ENCODE measurements at places on chromosomes 7 and 10.
A peak's percentile ranks its signal among the peaks of the same experiment; 100 is the strongest.

DNA sequence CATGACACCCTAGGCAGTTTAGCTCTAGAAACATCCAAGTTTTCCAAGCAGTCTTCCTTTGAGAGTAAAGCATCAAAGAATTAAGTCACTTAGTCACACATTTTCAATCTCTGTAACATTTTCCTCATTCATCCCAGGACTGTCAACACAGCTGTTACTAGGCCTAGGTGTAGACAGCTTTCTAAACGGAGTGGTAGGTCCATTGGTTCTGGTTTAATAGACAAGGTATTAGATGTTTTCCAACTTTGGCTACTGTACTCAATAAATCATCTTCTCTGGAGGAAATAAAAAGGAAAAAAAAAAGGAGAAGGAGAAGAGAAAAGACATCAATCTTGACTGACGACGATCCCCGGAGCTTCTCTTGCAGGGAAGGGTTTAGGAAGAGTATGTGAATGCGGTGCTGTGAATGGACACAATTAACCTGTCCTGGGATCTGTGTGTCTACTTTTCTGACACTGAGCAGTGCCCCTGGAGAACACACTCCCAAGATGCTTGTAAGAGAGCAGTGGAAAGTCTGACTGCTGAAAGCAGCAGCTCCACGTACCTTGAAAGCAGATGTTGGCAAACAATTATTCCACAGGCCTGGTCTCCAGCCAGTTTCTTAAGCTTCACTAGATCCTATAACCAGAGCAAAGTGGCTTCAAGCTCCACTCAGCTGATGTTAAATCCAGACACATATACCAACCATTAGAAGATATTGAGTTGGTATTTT is 59.1 kb downstream of the CXCL12 start:
- no peak for DNase-seq

DNA sequence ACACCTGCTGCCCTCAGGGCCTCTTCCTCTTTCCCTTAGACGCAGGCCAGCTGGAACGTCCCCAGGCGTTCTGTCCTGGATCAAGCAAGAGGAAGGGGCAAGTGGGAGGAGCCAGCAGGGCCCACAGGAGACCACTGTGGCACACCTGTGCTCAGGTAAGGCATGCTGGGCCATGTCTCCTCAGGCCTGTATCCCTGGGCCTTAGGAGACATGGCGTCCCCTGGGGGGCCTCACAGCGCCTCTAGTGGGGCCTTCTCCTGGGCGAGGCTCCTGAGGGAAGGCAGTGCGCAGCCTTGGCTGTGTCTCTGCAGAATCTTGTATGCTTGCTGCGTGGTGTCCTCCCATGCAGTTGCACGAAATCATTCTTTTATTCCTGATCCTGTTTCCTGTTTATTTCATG is 31.3 kb downstream of the ZNF783 start:
- no peak for DNase-seq

GRCh38 chr10:118965096-118965495 is 64.4 kb upstream of the NANOS1 start:
- no peak for DNase-seq

DNA sequence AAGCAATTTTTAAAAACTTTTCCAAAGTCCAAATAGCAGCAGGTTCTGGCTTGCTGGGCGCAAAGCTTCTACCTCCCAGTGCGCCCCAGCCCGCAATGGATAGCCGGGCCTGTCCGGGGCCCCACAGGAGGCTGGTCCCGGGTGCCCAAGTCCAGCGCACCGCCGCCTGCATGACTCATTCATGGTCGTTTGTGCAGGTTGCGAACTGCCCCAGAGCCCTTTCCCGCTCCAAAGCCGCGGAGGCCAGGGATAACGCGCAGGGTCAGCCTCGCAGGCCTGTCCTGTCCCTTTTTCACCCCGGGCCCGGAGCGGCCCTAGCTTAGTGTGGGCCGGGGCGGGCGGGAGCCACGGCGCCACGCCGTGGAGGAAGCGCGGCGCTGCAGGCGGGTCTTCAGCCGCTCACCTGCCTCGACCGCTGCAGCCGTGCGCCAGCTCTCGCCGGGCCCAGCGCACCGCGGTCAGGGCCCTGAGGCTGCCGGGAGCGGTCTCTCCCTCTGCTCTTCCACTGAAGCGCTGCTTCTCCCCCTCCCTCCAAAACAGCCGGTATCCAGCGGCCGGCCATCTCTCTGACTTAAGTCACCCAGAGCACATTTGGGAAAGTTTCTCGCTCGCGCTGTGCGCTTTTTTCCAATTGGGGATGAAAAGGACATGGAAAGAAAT is 1.7 kb upstream of the EGR2 start:
- DNase-seq: no peak

DNA sequence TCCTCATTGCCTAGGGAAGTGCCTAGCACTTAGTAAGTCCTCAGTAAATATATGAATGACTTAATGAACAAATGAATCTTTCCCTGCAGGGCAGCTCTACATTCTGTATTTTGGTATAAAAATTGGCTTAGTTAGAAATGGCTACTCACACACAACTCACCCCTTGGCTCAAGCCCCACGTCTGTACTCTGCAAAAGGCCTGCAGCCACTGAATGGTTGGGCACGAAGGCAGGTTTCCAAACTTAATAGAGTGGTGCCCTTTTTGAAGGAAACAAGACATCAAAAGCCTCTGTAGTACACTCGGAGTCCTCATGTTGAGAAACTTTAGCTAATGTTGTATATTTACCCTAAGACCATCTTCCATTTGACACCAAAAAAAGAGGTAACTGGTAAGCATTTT is 36.6 kb downstream of the CRHR2 start:
- no peak for DNase-seq

- no peak for DNase-seq
Observed at GRCh38 chr7:30206491-30206890, 71.7 kb downstream of the MTURN start.

GRCh38 chr7:68256295-68256694 is 1259.7 kb downstream of the TYW1 start:
- no peak for DNase-seq

- no peak for DNase-seq
Observed at GRCh38 chr10:60937784-60938654, 6.0 kb downstream of the RHOBTB1 start.

- DNase-seq: no peak
Observed at GRCh38 chr7:66105263-66105748, 9.3 kb upstream of the CRCP start.

- DNase-seq: no peak
Observed at GRCh38 chr7:120064565-120064964, 208.4 kb upstream of the KCND2 start.

GRCh38 chr10:132193907-132194552 is 7.3 kb downstream of the DPYSL4 start:
- DNase-seq: no peak

GRCh38 chr10:24518981-24519597 is 204.6 kb downstream of the ARHGAP21 start:
- DNase-seq: peak; percentile 33

DNA sequence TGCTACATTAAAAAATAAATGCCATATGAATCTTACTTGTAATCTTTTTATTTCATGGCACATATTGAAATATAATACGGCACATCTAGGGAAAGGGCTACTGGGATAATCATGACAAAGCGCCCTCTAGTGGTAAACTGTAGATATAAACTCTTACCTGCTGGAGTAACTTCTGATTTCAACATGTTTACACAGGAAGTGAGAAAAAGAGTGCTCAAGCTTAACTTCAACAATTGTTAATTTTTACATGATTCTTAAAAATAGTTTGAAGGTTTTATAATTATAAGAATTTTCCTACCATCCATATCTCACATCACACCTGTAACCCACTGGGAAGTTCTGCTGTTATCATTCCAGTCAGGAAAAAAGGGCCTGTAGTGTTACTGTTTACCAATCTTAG is 2.0 kb upstream of the HEPACAM2 start:
- DNase-seq: peak; percentile 90

GRCh38 chr7:154489897-154490296 is 437.7 kb downstream of the DPP6 start:
- no peak for DNase-seq
